ENCODE measurements at places on chromosomes 1 and 21. TPM values are rescaled to one million over a fixed set of nuclear protein-coding genes. Genes with fewer than 3 reads are reported as not detected.
A peak's percentile ranks its signal among the peaks of the same experiment; 100 is the strongest.

Gene AXDND1
- not detected for total RNA-seq

Gene CHIT1
- 0.21 TPM for total RNA-seq

DNA sequence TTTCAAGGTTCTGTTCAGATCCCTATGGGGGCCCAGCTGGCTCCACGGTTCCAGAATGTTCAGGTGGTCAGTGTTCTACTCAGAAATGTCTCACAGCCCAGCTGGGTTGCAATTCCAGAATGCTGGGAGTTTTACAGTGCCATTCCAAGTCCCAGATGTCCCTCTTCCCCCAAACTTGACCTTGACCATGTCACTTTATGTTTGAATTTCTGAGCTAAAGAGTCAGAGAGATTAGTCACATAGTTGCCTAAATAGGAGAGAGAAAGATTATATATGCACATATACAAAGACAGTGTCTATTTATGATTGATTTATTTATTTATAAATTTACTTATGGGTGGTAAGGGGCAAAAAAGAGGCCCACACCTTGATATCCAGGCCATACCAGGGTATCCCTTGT, 2.5 kb downstream of the GPR3 start:
- peaks cover 12% of the 10 kb centered on the region for H3K4me1 ChIP-seq
- no peaks in the 10 kb centered on the region for H3K36me3 ChIP-seq
- no peak for DNase-seq
- no peak overlapping the region for H3K4me3 ChIP-seq
- no peak overlapping the region for H3K27ac ChIP-seq
- H3K27me3 ChIP-seq = peaks cover 10% of the 10 kb centered on the region

- no peak overlapping the region for H3K4me3 ChIP-seq
- H3K27me3 ChIP-seq = peaks cover 9% of the 10 kb centered on the region
- no peak overlapping the region for H3K27ac ChIP-seq
- no peaks in the 10 kb centered on the region for H3K4me1 ChIP-seq
- H3K36me3 ChIP-seq = peaks cover 2% of the 10 kb centered on the region
Measured at GRCh38 chr1:47388030-47388890, 27.8 kb upstream of the FOXE3 start.

DNA sequence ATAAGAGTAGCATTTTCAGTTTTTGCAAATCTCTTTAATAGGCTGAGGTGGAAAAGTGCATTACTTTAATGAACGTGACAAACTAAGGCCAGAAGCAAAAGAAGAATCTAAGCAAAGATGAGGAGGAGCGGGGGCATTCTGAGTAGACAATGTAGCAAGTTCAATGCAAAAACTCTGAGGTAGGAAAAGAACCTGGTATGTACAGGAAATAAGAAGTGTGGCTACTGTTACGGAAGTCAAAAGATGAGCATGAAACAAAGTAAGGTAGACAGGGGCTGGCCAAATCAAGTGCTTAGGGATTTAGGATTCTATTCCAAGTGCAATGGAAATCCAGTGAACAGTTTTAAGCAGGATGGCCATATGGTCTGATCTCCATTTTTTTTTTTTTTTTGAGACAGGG, 63.7 kb downstream of the TOR3A start:
- H3K4me1 ChIP-seq = peaks cover 23% of the 10 kb centered on the region
- H3K36me3 ChIP-seq = no peaks in the 10 kb centered on the region
- no peaks in the 10 kb centered on the region for H3K27me3 ChIP-seq
- H3K27ac ChIP-seq = no peak overlapping the region
- no peak for DNase-seq

DNA sequence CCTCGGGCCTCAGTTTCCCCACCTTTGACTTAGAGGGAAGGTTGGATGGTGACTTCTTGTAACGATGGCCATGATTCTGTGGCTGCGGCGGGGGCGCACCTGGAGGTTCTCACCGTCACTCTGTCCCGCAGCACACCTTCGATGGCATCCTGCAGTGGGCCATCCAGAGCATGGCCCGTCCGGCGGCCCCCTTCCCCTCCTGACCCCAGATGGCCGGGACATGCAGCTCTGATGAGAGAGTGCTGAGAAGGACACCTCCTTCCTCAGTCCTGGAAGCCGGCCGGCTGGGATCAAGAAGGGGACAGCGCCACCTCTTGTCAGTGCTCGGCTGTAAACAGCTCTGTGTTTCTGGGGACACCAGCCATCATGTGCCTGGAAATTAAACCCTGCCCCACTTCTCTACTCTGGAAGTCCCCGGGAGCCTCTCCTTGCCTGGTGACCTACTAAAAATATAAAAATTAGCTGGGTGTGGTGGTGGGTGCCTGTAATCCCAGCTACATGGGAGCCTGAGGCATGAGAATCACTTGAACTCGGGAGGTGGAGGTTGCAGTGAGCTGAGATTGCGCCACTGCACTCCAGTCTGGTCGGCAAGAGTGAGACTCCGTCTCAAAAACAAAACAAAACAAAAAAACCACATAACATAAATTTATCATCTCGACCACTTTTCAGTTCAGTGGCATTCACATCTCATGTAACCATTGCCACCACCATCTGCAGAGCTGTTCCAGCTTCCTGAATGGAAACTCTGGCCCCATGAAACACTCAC, 2.1 kb upstream of the PFKL start:
- peak overlapping the region; percentile 85 for H3K27ac ChIP-seq
- H3K4me3 ChIP-seq = peak overlapping the region; percentile 51
- no peaks in the 10 kb centered on the region for H3K36me3 ChIP-seq
- no peaks in the 10 kb centered on the region for H3K27me3 ChIP-seq
- DNase-seq = peak; percentile 93
- H3K4me1 ChIP-seq = peaks cover 34% of the 10 kb centered on the region

- no peaks in the 10 kb centered on the region for H3K36me3 ChIP-seq
- H3K27ac ChIP-seq = no peak overlapping the region
- H3K4me1 ChIP-seq = peaks cover 16% of the 10 kb centered on the region
Measured at GRCh38 chr1:9230869-9231533, 3.6 kb upstream of the H6PD start.

DNA sequence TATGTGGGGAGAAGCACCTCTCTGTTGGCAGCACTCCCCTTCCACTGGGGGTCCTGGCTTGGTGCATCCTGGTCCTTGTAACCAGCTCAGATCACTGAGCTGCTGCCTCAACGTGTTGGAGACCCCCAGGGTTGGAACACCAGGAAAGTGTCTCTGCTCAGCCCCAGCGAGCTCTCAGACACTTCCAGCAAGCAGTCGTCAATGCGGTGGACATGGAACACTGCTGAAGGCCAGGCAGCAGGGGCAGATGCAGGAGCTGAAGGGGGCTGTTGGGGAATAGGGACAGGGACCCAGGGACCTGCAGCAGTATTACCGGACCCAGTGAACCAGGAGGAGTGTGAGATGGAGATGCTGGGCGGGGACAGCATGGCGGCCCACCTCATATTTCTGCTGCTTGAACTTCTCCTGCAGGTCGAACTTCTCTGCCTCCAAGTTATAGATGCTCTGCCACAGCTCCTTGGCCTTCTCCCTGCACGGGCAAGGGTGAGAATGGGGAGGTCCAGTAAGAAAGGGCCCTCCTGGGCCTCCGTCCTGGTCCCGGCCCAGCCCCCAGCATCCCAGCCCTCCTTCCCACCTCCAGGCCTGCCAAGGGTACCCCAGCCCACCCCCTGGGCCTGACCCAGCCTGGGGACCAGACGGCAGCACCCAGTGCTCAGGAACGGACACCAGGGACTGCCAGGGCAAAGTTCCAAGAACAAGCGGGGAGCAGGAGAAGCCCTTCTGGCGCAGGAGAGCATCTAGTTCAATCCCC, 16.4 kb downstream of the TNNT2 start:
- no peaks in the 10 kb centered on the region for H3K27me3 ChIP-seq
- H3K36me3 ChIP-seq = no peaks in the 10 kb centered on the region
- no peak overlapping the region for H3K27ac ChIP-seq
- no peak overlapping the region for H3K4me3 ChIP-seq
- H3K4me1 ChIP-seq = no peaks in the 10 kb centered on the region
- DNase-seq = no peak

DNA sequence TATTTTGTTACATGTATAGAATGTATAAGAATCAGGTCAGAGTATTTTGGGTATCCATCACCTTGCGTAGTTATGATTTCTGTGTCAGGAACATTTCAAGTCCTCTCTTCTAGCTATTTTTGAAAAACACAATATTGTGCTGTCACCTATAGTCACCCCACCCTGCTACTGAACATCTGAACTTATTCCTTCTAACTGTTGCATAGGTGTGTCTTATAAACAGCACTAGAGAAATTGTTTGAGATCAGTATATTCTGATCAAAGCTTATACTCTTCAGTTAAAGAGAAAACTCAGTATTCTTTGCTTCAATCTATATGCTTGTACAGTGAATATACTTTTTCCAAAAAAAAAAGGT, 96.0 kb downstream of the ASH1L start:
- peak overlapping the region; percentile 91 for H3K27ac ChIP-seq
- H3K4me3 ChIP-seq = peak overlapping the region; percentile 71
- peaks cover 28% of the 10 kb centered on the region for H3K36me3 ChIP-seq

DNA sequence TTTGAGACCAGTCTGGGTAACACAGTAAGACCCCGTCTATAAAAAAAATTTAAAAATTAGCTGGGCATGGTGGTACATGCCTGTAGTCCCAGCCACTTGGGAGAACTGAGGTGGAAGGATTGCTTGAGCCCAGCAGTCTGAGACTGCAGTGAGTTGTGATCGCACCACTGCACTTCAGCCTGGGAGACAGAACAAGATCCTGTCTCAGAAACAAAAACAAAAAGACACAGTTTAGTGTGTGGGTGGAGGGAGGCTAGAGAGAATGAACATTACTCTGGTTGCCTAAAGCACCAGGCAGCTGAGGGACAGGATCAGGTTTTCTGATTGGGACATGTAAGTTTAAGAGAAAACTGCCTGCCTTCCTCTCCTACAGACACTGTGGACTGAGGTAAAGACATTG, 42.3 kb downstream of the VAMP4 start:
- H3K27me3 ChIP-seq = no peaks in the 10 kb centered on the region
- no peaks in the 10 kb centered on the region for H3K4me1 ChIP-seq
- DNase-seq = no peak
- H3K36me3 ChIP-seq = peaks cover 21% of the 10 kb centered on the region
- H3K27ac ChIP-seq = no peak overlapping the region

DNA sequence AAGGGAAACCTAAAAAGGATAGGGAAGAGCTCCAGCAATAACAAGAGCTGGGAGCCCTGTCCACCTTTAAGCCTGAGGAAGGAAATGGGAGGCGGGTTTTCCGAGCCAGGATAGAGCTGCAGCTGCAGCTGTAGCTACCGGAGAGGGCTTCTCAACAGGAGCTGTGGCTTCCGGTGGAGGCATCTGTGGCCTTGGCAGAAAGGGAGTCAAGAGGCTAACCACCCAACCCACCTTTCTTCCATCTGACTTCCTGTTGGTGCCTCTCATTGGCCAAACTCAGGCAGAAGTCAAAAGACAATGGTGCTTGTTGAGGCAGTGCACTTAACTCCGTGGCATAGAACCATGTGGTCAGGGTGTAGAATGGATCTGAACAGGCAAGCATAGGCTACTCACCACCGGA, 313.1 kb upstream of the DAB1 start:
- no peaks in the 10 kb centered on the region for H3K27me3 ChIP-seq
- no peaks in the 10 kb centered on the region for H3K4me1 ChIP-seq
- H3K4me3 ChIP-seq = no peak overlapping the region

Data from activated CD4-positive, alpha-beta T cell treated with anti-CD3 and anti-CD28 coated beads, Interleukin-2, amount 10 ng/mL, durations not matched to agents 24 days and 14 days (primary cell).